Hematopoietic multipotent progenitor cell treated with erythropoietin and hydrocortisone succinate and interleukin-3 and kit ligand, for 15 days (in vitro differentiated cells): ENCODE measurements at places on chromosomes 3 and 15.
A peak's percentile ranks its signal among the peaks of the same experiment; 100 is the strongest.

DNA sequence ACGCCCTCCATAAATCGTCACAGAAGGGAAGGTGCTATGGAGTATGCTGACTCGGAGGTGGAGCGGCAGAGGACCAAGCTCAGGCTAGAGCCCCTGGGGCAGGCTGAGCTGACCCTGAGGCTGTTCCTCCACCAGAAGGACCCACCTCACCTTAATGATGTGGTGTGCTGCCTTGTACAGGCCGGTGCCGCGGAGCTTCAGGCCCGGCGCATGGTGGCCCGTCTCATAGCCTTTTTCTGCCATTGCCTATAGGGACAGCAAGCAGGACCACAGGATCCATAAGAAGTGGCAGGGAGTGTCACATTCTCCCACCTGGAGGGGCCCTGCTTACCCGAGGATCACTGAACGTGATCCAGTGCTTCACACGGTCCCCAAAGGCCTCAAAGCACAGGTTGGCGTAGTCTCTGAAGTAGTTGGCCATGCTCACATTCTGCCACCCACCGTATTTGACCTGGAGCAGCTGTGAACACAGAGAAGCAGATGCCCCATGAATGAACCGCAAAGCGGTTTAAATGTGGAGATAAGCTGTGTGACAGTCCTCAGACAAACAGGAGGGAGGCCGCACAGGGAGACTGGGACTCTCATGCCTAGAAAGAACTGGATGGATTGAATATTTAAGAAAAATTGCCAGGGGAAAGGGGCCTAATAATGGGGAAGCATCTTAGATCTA is 4.8 kb downstream of the LCTL start:
- DNase-seq: no peak

GRCh38 chr15:79440355-79440908 is 8.3 kb downstream of the MINAR1 start:
- no peak for DNase-seq

DNA sequence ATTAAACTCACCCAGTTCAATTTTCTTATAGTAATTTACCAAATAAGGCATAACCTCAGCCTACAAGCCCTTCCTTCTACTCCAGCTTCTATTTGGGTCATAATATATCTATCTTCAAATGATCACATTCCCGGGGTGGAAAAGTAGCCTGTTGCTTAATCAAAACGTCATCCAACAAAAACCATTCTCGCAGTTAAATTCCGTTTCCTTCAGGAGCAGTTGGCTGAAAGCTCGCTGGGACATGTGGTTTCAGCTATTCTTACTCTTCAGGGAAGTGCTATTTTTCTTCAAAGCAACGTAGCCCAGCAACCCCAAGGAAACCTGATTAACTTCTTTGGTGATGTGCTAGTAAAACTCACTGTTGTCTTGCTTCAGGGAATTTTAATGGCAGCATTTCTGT is 59.6 kb downstream of the MAGI1 start:
- DNase-seq: no peak

DNA sequence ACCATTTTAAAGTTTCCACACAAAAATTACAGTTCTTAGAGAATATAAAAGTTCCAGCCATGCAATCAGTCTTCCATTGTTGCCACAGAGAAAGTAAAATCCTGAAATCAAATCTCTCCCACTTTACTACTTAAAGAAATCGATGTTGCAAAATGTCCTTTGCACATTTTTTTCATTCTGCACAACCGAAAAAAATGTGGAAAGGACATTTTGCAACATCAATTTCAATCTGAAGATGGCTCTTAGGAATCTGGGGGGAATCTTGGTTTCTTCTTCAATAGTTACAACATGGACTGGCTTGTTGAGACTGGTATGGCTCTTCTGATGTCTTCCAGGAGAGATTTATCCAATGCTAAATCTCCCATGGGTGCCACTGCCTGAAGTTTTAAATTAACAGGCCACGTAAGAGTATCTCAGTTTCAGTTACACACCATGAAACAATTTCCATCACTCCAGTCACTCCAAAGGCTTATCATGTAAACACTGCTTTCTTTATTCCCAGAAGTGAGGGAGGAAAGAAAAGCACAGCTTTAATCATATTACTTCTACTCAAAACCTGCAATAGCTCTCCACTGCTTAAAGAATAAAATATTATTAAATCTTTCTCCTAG is 55.8 kb upstream of the CTNNB1 start:
- DNase-seq: no peak

DNA sequence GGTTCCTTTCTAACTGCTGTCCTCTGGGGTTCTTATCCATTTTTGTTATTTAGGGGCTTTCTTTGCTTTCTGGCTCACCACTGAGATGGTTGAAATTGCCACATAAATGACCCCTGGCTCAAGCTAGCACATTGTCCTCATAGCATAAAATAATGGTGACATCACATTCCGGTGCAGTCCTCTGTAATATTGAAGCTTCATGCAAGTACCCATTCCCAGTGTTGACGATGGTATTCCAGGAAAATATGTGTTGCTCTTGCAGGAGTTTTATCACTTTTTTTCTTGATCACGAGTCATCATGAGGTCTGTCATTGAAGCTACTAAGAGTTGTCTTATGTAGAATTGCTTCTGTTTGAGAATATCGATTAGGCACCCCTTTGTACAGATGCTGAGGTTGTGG is 56.1 kb downstream of the CRTC3 start:
- no peak for DNase-seq

DNA sequence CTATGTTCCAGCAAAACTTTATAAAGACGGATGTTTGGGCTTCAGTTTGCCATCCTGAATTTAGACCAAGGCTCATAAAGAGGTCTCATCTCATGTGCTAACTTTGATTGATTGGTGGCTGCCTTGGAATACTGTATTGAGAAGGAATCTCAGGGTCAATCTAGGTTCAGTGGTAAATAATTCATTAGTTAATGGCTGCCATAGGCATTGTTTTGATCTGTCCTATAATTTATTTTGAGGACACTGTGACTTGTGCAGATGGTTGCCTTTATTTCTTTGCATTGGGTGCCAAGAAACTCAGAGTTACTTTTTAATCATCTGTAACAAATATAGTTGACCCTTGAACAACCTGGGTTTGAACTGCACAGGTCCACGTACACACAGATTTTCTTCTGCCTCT is 159.8 kb downstream of the B3GALNT1 start:
- no peak for DNase-seq

- no peak for DNase-seq
These were observed 245.4 kb downstream of the SLCO3A1 start for GRCh38 chr15:92098869-92099268.

DNA sequence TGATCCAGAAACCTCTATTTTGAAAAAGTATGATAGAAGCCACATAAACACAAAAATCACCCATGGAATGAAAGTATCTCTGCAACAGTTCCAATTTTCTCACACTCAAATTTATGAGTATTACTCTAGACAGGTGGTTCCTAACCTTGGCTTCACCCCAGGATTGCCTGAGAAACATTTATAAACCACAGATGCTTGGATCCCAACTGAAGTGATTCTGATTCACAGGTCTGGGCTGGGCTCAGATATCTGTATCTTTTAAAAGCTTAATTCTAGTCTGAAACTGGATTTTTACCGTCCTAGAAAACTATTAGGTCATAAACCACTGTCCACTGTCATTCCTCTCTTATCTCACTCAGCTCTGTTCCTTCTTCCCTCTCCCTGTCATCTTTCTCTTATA is 7.4 kb upstream of the SST start:
- no peak for DNase-seq

GRCh38 chr3:77222701-77223100 is 182.8 kb downstream of the ROBO2 start:
- DNase-seq: no peak

DNA sequence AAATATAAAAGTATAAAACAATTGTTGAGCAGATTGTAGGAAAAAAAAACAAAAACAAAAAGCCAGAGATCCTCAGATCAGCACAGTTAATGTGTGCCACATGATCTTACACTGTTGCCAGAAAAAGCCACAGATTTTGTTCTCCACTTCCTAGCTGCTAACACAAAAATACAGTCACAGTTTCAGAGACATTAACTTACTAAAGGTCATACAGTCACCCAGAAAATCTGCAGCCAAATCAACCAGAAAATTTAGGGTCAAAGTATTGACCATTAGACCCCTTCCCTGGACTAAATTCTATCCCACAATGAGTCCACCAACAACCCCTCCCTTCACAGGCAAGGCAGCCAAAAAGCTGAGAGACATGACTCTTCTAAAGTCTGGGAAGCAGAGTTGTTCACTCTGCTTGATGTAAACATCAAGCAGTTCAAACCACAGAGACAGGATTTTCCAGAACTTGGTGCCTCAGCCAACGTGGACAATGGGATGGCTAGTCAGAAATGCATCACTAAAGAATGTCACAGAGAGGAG is 59.1 kb downstream of the SST start:
- DNase-seq: no peak

DNA sequence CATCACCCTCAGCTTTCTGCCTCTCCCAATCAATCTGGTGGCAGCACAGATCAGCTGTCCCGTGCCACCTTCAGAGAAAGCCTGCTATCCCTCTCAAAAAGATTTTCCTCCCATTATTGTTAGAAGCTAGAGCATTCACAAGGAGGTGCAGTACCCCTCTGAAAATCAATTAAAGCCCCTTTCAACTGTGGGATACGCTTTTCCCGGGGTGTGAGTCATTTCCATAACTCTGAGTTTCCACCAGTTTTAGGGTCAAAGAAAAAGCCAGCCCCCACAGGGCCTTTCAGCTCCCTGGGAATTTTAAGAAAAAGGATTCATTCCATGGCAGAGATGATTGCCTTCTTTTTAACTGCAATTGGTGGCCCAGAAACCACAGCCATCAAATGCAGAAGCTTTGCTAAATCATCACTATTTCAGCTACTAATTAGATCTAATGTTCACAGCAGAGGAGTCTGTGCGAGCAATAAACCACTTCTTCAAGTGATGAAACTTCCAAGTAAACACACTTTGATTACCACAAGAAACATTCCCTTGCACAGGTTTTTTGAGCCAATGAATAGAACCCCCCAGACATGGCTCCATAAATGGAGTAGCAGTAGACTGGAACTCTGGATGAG is 270.0 kb upstream of the TPRG1 start:
- DNase-seq: no peak

GRCh38 chr3:95506174-95506573 is 1308.2 kb upstream of the EPHA6 start:
- DNase-seq: no peak

- no peak for DNase-seq
These were observed 322.4 kb upstream of the CBLB start for GRCh38 chr3:106191211-106191610.

GRCh38 chr15:84890670-84891162 is 6.3 kb downstream of the SLC28A1 start:
- no peak for DNase-seq

- DNase-seq: no peak
These were observed 489.2 kb upstream of the CNTN4 start for GRCh38 chr3:1609416-1609815.

DNA sequence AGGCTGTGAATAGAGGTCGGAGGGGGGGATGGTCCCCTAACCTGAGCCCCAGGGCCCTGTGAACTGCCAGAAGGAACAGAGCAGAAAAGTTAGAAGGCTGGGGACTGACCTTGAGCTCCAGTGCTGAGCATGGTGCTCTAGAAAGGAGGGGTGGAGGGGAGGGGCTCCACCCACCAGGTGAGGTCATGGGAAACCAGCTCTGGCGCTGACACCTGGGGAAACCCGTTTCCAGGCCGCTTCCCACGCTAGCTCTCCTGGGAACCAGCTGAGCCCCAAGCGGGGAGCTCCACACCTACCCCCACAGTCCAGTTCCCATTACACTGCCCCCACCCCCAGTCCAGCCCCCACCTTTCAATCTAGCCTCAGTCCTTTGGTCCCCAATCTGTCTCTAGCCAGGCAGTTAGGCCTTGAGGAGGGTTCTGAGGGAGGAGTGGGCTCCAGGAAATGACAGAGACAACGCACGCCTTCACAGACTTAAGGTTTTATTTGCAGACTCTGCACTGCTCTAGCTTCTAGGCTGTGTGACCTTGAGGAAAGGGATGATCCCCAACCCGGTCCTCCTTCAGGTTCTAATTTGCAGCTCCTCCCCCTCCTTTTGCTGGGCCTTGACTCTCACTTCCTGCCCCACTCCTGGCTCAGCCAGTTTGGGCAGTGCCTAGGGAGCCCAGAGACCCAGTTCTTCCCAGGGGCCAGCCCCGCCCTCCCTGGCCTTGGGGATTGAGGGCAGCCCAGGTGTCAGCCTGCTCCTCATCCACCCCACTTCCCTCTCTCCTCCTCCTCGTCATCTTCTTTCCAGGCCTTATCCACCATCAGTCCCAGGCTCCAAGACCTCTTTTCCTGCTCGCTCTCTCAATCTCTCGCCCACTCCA is 2.1 kb downstream of the RHOV start:
- no peak for DNase-seq

GRCh38 chr3:38516669-38517068 is 20.5 kb downstream of the EXOG start:
- no peak for DNase-seq

GRCh38 chr3:128993461-128994172 is at the start of gene CFAP92:
Gene CFAP92 (minus strand): TSS chr3:128994076. CDS start chr3:128993304, 772 bp downstream.
- peak; percentile 83 for DNase-seq

GRCh38 chr15:64694816-64695215 is 80.6 kb downstream of the RBPMS2 start:
- no peak for DNase-seq

- DNase-seq: no peak
These were observed 268.0 kb downstream of the SUCLG2 start for GRCh38 chr3:67386451-67386850.
